ENCODE measurements at places on chromosomes 1 and 21.

DNA sequence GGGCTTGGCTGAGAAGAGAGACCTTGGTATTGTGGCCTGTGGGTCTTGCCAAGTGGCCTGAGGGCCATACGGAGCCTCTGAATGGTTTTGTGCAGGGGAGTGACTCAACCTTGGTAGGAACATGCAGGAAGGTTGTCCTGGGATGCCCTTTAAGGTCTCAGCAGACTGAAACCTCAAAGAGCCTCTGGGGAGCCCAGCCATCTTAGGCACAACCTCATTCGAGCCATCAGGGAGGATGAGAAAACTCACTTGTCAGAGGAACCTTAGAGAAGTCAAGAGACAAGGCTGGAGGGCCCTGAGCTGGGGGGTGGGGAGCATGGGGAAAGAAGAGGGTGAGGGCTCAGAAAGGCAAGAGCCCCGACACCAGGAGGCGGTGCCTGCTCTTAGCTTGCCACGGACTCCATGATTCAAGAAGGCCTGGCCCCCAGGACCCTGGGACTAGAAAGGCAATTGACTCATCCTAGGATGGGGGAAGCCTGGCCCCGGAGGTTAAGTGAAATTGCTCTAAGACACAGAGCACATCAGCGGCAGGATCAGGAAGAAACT lies 13.0 kb downstream of the IFI6 start:
- DNase-seq, result no peak

- no peak for DNase-seq
Observed at GRCh38 chr1:162026881-162027280, 3.2 kb upstream of the OLFML2B start.

- no peak for DNase-seq
Observed at GRCh38 chr1:115476616-115477015, 138.6 kb upstream of the NGF start.

DNA sequence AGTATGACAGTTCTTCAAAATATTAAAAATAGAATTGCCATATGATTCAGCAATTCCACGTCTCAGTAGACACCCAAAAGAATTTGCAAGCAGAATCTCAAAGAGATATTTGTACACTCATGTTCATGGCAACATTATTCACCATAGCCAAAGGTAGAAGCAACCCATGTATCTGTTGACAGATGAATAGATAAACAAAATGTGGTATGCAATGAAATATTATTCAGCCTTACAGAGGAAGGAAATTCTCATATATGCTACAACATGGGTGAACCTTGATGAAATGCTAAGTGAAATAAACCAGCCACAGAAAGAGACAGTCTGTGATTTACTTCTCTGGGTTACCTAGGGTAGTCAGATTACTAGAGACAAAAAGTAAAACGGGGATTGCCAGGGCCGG lies 47.0 kb downstream of the NAV1 start:
- DNase-seq, result no peak

DNA sequence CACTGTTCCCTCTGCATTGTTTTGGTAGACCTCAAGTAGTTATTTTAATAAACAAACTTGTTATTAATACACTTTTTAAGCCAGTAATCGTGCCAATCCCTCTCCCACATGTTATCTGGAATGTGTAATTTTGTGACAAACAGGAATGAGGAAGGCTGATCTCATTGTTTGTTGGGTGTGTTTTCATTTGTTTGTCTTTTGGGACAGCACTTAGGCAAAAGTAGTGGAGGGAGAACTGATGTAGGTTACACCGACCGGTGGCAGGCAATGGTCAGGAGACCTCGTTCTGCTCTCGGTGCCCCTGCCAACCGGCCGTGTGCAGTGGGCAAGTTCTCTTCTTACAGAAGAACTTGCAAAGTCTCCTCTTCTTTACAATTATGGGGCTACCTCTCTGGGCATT lies 99.8 kb downstream of the HUNK start:
- no peak for DNase-seq
